ENCODE measurements at places on chromosomes 4 and X.

GRCh38 chr4:41104155-41104554, 110.2 kb downstream of the APBB2 start:
- DNase-seq = no peak

GRCh38 chr4:147794787-147795413, 63.0 kb downstream of the ARHGAP10 start:
- DNase-seq = no peak

DNA sequence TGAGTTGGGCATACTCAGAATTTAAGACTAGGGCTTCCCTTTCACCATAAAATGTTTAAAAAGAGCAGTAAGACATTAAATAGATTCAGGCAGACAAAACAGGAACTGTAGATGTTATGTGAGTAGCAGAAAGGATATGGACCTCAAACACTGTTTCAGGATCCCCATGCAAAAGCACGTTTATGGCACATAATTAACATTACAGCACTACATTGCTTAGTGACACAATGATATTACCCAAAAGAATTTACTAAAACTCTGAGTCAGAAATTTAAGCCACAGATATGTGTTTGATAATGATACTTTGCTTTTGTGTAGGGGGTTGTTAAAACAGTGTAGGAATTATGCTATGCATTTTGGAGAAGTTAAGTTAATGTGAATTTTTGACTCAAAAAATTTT, 266.3 kb downstream of the PDGFC start:
- DNase-seq = no peak

GRCh38 chr4:109251396-109251795, 51.1 kb downstream of the COL25A1 start:
- no peak for DNase-seq

GRCh38 chr4:3607690-3608552, 75.7 kb upstream of the LRPAP1 start:
- DNase-seq = no peak

DNA sequence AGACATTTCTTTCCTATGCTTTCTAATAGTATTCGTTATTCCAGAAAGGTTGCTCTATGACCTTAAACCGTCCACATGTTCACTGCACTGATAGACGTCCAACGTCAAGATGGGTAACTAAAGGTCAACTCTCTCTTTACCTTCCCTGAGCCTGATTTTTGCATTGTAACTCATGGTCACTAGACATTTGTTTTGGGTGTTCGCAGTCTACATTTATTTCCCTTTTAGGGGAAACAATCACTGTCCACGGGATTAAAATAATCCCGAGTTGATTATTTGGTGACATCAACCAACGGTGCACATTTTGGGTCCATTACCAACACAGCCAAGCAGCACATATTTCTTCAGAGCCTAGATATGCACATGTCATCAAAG, 540 bp upstream of the HADH start:
- DNase-seq = no peak

- DNase-seq = no peak
Measured at GRCh38 chr4:8250227-8250626, 19.3 kb upstream of the HTRA3 start.

- no peak for DNase-seq
Measured at GRCh38 chr4:116058129-116058528, 944.7 kb upstream of the NDST4 start.

- no peak for DNase-seq
Measured at GRCh38 chrX:15749642-15750610, 11.9 kb downstream of the CA5B start.

DNA sequence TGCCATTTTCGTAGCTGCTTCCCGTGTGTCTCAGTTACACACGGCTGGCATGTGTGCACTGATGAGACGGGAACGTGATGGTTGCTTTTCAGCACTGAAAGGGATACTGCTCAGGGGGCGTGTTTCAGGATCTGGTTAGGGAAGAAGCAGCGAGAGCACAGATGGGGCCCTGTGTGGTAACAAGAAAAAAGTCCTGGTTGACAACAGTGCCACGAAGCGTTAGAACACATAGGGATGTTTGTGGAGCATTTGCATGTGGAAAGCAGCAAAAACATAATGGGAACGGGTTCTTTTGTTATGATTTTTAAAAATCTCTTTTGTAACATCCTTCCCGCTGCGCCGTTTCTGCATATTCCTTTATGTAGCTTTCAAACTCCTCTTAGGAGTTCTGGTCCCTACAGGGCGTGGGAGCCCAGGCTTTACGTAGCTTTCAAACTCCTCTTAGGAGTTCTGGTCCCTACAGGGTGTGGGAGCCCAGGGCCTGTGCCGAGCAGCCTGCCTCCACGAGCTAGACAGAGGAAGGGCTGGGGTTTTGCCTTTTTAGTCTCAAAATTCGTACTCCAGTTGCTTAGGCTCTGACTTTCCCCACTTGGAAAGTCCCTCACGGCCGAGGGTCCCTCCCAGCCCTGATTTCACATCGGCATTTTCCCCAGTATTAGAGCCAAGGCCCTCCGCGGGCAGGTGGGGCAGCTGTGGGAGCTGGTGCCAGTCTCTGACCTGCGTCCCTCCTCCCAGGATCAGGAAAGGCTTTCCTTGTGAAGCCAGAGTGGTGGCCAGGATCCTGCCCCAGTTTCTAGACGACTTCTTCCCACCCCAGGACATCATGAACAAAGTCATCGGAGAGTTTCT, 11.0 kb upstream of the MSANTD1 start:
- DNase-seq = no peak

DNA sequence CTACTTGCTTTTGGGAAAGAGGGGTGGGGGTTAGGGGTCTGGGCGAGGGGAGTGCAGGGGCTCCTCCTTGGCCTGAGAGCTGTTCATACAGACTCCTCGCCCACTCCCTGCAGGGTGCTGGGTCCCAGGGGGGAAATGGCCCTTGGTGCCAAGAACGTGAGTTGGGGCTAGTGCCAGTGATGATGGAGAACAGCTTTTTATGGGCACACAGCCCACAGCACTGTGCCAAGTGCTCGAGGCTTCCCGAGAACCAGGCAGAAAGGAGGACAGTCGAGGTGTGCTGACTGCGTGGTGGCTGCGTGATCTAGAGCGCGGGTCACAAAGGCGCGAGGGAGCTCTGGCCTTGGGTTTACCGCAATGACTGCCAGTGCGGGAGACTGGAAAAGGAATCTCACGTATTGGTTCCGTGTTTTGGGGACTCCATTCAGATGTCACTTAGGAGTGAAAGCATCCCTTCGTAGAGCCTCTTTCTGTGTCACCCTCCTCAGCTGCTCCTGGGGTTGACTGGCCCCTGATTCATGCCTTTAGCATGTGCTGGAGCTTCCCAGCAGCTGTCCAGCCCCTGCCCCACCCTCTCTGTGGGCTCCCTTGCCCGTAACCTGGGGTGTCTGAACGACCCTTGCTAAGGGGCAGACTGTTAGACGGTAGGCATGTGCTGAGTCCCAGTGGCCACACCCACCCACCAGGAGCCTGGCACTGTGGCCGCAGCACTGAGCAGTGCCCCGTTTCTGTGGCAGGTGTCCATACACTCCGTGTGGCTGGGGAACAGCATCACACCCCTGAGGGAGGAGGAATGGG, 20.9 kb upstream of the MSANTD1 start:
- no peak for DNase-seq

GRCh38 chr4:53235547-53235946, 130.3 kb downstream of the SCFD2 start:
- DNase-seq = no peak

GRCh38 chr4:82467471-82467870, 37.1 kb downstream of the ENOPH1 start:
- DNase-seq = no peak

DNA sequence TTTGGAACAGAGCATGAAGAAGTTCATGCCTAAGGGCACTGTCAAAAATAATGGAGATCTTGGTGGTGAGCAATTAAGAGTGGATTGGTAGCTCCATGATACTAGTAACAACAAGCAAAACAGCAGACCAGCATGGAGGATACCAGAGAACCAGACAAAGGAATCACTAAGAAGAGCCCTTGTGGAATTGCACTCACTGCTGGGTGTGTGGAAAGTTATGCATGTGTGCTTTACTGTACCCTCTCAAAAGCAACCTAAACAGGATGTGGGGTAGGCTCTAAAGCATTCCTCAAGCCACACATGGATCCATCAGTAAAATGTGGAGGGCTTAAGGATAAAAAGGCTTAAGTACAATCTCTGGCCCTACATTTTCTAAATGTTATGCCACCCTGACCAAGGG, 69.5 kb downstream of the AR start:
- DNase-seq = no peak

GRCh38 chr4:150938417-150938816, 76.7 kb downstream of the LRBA start:
- DNase-seq = no peak

- no peak for DNase-seq
Measured at GRCh38 chr4:164931551-164932324, 45.7 kb downstream of the TRIM61 start.

- DNase-seq = peak; percentile 21
Measured at GRCh38 chr4:121951521-121952110, at the start of gene TRPC3. Gene TRPC3 (minus strand): TSS chr4:121952060. CDS start chr4:121951680, 380 bp downstream.

GRCh38 chr4:146155152-146155724, 20.3 kb upstream of the LSM6 start:
- no peak for DNase-seq

- DNase-seq = no peak
Measured at GRCh38 chr4:138475116-138475515, 233.0 kb upstream of the SLC7A11 start.

GRCh38 chrX:67503004-67503403, 40.8 kb upstream of the AR start:
- DNase-seq = no peak

DNA sequence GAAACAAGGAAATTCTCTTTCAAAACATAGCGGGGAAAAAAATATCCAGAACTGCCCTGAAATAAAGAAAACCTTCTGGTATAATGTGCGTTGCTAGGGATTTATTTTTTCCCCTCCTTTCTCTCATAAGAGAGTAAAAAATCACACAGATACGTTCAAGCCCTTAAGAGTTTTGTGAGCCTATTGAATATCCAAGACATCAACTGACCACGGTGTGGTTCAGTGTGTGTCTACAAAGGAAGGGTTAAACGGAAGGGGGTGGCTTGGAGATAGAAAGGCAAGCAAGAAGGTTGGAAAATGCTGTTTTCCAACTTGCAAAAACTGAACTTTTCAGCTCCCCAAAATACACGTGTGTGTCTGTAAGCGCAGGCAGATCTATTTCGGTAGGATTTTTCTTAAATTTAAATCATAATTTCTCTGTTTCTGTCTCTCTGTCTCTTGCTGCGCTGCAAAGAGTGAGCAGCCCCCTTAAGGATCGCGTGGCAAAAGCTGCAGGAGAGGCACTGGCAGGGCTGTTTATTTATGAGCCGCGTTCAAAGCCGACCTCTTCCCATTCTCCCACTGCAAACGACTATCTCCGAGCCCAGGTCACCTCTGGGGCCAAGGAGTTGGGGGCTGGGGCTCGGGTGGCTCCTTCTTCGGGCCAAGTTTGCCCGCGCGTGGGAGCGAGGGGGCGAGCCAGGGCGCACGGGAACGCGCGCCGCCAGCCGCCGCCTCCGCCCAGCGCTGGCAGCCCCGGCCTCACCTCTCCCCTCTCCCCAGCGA, 492 bp upstream of the SLIT2 start:
- no peak for DNase-seq

GRCh38 chr4:41692717-41693345, 55.7 kb downstream of the PHOX2B start:
- DNase-seq = peak; percentile 3

GRCh38 chr4:166882221-166882620, 352.1 kb downstream of the SPOCK3 start:
- no peak for DNase-seq

- DNase-seq = no peak
Measured at GRCh38 chr4:16222957-16223527, 3.2 kb downstream of the TAPT1 start.

DNA sequence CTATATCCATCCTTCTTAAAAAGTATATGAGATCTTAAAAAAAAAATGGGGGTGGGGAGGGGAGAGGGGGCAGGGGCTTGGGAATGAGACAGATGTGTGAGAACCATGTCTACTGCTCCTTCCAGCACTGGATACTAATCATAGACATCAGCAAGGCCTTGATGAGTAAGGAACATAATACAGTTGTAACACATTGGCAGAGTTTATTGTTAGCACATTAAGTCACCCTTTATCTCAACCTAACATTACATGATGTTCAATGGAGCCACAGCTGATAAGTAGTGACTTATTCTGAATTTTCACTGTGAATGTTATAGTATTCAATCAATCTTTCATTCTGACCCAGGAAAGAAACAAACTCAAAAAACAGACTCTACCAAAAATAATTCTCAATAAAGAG, 47.3 kb upstream of the KCNE5 start:
- DNase-seq = no peak

- no peak for DNase-seq
Measured at GRCh38 chrX:39574178-39574577, 523.6 kb downstream of the BCOR start.

GRCh38 chr4:56360071-56360470, 27.2 kb downstream of the AASDH start:
- no peak for DNase-seq

- DNase-seq = no peak
Measured at GRCh38 chr4:159278399-159278798, 175.5 kb downstream of the RAPGEF2 start.

GRCh38 chr4:19940861-19941260, 310.8 kb upstream of the SLIT2 start:
- DNase-seq = no peak

DNA sequence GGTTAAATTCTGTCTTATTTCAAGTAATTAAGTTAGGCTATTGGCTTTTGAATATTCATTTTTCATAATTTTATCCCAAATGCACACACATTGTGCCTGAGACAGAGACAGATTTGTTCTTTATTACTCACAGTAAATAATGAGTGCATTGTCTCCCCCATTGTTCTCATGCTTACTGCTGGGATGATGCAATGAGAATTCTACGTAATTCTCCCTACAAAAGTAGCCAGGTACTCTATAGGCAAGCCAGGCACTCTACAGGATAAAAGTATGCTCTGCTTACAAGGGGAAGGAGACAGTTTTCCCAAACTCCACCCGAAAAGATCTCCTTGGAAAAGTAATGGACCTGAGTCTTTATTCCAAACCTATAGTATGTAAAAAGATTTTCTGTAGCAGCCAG, 1890.7 kb upstream of the PCDH10 start:
- DNase-seq = no peak

- DNase-seq = no peak
Measured at GRCh38 chrX:40132751-40133150, 35.0 kb upstream of the BCOR start.

- no peak for DNase-seq
Measured at GRCh38 chrX:30085571-30085970, 129.8 kb upstream of the MAGEB2 start.

DNA sequence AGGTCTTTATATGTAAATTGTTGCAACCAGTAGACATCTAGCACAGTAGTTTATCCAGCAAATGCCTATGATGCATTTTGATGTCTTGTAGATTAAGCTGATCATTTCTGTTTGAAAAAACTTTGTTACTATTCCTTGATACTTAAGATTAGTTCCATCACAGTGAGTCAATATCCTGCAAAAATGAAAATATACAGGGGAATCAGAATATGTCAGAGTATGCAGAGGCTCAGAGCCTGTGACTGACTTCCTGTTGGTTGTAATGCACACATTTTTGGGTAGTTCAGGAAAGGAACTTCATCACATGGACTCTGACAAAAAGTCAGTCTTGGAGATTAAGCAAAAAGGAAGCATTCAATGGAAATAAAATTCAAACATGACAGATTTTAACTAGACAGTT, 815.5 kb downstream of the FAT4 start:
- no peak for DNase-seq

GRCh38 chr4:167883266-167883665, 209.1 kb upstream of the ANXA10 start:
- DNase-seq = no peak
